ENCODE measurements at places on chromosomes 7 and 10.
A peak's percentile ranks its signal among the peaks of the same experiment; 100 is the strongest.

DNA sequence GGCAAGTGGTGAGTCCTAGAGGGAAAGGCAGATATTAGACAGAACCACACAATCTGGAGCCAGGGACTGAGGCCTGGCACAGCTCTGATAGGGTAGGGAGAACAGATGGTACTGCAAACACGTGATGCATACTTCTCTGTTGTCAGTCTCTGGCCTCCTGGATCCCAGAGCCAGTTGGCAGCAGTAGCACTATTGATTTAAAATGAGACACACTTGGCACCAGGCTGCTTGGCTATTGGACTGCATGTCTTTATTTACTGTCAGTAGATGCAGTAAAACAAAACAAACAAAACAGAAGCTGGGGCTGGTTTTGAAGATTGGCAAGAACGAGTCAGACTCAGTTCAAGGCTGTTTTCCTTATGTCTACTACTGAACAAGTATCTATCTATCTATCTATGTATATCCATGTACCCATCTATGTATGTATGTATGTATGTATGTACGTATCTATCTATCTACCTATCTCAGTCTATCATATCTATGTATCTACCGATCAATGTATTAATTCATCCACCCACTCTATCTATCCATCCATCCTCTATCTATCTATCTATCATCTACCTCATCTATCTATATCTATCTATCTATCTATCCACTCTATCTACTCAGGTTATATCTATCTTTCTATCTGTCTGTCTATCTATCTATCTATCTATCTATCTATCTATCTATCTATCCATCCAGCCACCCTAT lies 23.4 kb upstream of the MGAM2 start:
- no peak for DNase-seq

- DNase-seq: no peak
Measured at GRCh38 chr7:15836651-15837050, 150.2 kb upstream of the MEOX2 start.

DNA sequence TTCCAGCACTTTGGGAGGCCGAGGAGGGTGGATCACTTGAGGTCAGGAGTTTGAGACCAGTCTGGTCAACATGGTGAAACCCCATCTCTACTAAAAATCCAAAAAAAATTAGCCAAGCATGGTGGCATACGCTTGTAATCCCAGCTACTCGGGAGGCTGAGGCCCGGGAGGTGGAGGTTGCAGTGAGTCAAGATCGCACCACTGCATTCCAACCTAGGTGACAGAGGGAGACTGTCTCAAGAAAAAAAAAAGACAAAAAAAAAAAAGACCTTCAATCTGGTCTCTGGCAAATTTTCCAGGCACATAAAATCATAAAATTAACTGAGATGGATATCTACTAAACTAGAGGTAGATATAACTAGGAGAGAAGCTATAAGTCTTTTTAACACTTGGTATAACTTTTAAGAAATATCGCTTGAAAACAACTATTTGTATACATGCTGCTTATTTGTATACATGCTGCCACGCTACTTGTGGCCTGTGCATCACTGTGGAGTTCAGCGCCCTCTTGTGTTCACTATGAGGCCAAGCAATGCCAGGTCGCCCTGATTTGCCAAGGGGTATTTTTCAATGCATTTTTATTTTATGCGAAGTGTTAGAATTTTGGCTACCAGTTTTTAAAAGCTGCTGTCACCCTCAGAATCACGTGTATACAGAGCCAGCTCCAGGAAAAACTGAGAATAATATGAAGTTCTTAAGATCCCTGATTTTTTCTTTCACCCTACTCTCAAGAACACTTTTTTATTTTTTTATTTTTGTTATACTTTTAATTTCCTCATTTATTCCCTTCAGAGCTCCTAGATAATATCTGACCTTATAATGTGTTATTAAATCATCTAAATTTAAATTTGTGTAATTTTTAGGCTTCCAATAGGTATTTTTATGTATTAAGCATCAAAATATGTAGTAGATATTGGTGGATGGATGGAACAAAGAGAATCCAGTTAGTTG lies 26.7 kb downstream of the CYCS start:
- peak; percentile 46 for DNase-seq

- DNase-seq: no peak
Measured at GRCh38 chr10:129101232-129101980, 365.6 kb upstream of the MGMT start.

GRCh38 chr7:82375713-82376112 lies 67.9 kb downstream of the CACNA2D1 start:
- DNase-seq: no peak

- no peak for DNase-seq
Measured at GRCh38 chr7:8184221-8184620, 77.7 kb downstream of the ICA1 start.

Data from colonic mucosa (tissue), 4 donors.